ENCODE measurements at places on chromosomes 13 and 19. TPM values are rescaled to one million over a fixed set of nuclear protein-coding genes. Genes with fewer than 3 reads are reported as not detected.

The LAMP1 gene
- 126 TPM for total RNA-seq

GRCh38 chr13:112756081-112756480 is 66.2 kb downstream of the ATP11A start:
- no peak for DNase-seq

The KLF5 gene
- 1.3 TPM for total RNA-seq

DNA sequence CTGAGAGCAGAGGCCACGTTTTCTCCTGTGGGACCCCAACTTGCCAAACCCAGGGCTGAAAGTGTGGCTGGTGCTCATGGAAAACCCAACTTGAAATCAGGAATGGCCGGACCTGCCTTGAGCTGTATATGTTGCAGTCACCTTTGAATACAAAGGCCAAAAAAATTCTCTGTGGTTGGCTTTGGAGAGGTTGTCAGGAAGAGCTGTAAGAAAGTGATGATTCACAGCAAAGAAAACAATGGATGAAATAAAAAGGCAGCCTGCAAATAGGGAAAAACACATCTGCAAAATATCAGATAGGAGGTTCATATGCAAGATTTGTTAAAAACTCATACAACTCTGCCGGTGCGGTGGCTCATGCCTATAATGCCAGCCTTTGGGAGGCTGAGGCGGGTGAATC is 715.8 kb downstream of the UQCRFS1 start:
- no peak for DNase-seq

DNA sequence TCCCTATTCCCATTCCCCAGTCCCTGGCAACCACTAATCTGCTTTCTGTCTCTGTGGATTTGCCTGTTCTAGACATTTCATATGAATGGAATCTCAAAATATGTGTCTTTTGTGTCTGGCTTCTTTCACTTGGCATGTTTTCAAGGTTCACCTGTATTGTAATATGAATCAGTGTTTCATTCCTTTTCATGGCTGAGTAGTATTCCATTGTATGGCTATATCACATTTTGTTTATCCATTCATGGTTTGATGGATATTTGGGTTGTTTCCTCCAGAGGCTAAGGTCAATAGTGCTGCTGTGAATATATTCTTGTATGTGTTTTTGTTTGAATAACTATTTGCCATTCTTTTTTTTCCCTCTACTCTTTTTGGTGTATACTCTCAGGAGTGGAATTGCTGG is 24.4 kb downstream of the NCAN start:
- no peak for DNase-seq

The PRR19 gene
- not detected for total RNA-seq

- DNase-seq = no peak
These were observed 5.0 kb upstream of the PDS5B start for GRCh38 chr13:32581177-32581786.
